CD4-positive, alpha-beta T cell (primary cell): ENCODE measurements at places on chromosomes 1 and 21.

GRCh38 chr1:82321794-82322193, 521.1 kb downstream of the ADGRL2 start:
- no peak for DNase-seq

- DNase-seq = no peak
These were observed 1357.4 kb upstream of the ADGRL4 start for GRCh38 chr1:80363689-80364475.

DNA sequence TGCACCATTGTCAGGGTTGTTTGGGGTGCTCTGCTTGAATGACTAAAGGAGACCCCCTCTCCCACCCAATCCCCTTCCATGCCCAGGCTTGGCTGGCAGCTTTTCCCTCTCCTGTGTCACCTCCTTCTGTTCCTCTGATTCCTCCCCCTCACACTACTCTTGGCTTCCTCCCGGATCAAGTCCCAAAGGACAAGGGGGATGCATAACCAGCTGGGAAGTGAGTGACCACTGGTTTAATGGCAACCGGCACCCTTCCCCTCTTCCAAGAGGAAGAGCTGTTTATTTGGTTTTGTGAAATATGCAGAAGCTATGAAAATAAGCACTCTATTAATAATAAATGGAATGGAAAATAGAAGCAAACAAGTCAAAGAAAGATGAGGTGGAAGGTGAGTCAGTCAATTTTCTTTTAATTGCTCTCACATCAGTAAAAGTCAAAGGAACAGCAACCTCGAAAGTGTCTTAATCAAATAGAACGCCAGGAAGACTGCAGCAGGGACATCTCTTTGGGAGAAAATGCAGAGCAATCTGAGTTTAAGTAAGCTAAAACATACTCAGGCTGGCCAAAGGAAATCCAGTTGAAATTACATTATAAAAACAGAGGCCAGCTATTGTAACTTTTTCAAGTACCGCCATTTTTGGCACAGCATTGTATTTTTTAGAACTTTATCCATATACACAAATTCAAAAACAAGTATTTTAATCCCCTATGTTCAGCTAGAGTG, 322.5 kb downstream of the SIPA1L2 start:
- no peak for DNase-seq

DNA sequence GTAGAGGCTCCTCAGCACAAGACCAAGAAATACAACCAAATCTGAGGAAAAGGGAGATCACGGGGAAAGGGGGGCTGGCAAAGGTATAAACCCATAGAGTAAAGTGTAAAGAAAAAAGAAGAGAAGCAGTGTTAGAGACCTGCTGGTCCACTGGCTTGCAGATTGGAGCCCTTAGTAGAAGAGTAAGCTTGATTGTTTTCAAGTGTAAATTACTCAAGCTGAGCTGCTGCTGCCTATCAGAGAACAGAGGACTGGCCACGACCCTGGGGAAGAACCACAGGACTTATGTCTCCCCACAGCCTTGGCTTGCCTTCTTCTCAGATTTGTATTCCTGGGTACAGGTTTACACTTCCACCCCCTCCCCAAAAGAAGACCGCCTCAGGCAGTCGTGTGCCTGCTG, 294.2 kb downstream of the LMX1A start:
- no peak for DNase-seq

GRCh38 chr21:23384679-23385078, 2222.6 kb downstream of the MRPL39 start:
- no peak for DNase-seq

GRCh38 chr1:12541274-12542137, 76.5 kb downstream of the DHRS3 start:
- DNase-seq = no peak

DNA sequence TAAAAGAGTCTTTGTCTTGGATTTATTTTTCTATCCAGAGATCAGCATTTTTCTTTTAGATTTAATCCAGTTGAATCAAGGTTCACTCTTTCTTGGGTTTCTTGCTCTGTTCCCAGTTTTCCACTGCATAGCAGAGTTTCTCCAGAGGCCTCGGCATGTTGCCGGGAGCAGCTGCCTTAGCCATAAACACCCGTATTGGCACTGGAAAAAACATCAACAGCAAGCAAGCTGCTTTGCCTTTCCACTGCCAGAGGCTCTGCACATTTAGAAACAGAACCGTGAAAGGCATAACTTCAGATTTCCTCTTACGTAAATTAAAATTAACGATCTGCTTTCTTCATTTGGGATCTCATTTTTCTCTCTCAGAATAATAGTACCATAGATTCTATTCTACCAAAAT, 181.8 kb upstream of the L1TD1 start:
- no peak for DNase-seq

DNA sequence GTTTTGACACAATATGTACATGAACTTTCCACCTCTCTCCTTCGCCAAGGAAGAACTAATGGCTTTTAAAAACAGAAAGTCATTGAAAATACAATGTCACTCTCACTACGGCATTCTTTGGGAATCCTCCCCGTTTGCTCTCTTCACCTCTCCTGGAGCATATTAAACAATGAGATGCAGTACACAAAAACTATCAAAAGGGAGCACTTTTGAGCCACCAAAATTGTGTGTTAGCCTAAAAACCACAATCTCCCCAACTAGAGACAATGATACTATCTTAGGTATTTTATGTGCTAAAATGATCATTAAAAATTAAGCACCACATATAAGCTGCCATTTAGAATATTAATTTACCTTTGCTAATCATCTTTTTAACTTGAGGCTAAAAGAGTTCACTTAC, 425.5 kb downstream of the KCTD3 start:
- DNase-seq = no peak

DNA sequence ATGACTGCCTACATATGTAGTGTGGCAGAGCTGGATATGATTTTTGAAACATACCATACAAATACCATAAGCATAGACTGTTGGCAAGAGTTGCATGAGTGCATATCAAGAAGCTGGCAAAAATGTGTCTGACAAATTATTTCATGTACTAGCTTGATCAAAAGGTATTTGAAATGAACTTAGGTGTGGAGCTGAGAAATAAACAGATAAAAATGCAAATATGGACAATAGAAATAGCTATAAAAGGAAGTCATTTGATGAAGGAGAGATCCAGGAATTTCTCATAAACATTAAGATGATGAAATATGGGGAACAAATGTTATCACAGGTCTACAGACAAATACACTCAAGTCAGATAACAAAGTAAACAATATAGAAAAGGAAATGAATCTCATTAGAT, 609.1 kb downstream of the PTPRC start:
- DNase-seq = no peak

GRCh38 chr1:211625040-211625439, 46.1 kb upstream of the SLC30A1 start:
- DNase-seq = peak; percentile 15

DNA sequence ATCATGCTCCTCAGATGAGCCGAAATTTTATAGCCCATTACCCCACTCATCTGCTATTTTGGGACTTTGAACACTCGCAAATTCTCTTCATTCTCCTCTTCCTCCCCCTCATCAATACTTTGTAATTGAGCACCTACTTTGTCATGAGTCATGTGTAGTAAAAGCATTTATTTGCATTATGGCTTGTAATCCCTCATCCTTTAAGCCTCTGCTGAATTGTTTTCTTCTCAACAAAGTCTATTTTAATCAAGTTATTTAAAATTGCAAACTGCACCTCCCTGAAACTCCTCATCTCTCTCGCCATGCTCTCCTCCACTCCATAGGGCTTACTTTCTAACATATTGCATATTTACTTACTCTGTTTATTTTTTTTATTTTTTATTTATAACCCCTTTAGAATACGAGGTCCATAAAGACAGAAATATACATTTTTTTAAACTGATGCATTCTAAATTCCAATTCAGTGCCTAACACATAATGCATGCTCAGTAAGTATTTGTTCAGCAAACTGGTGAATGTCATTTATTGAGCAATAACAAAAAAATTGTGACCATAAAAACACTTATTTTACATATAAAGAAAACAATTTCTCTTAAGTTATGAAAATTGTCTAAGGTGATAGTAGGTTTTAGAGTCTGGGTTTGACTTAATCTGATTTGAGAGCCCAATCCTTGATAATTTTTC, 161.7 kb downstream of the FASLG start:
- DNase-seq = no peak

DNA sequence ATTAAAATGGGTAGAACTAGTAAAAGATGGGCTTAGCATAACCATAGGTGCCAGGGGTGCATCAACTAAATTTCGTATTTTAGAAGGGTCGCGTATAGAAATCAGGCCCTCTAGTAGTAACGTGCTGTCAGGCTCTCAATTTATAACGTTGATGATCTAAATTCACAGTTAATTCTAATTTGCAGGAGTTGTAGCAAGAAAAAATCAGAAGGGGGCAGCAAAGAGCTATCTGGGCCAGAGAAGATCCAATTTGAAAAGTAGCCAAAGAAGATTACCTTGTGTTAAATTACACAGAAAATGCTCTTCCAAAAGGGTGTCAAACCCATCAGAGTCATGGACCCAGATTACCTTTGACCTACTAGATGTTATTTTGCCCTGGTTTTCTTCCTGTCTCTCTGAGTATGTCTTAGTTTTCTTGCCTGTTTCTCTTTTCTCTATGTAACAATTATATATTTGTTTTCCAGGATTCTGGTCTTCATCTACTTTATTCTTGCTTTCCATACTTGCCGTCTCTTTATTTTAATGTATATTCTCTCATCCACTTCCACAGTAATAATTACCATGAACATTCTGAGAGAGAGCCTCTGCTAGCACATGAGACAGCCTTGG, 1030.9 kb downstream of the AMY1C start:
- no peak for DNase-seq

DNA sequence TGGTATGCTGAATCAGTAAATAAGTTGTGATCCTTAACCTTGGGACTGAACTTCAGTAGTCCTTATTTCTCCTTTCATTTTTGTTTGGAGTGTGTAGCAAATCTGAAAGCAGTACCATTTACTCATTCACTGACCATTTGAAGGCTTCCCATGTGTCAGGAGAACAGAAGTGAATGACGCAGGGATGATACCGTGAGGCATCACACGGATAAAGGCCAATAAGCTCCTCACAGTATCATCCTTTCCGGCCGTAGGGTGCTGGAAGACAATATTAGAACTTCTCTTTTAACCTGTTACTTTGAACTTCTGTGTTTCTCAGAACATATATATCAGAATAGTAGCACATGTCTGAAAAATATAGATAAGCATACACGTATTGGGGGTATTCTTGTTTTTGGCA, 21.3 kb downstream of the BACH1 start:
- DNase-seq = no peak

DNA sequence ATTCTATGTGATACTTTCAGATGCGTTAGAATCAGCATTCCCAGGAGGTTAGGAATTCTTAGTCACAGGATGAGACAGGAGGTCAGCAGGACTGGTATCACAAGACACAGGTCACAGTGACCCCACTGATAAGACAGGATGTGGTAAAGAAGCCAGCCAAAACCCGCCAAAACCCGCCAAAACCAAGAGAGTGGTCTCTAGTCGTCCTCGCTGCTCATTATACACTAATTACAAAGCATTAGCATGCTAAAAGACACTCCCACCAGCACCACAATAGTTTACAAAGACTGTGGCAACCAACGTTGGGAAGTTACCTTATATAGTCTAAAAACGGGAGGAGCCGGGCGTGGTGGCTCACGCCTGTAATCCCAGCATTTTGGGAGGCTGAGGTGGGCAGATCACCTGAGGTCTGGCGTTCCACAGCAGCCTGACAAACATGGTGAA, 13.9 kb upstream of the ACTA1 start:
- DNase-seq = no peak

DNA sequence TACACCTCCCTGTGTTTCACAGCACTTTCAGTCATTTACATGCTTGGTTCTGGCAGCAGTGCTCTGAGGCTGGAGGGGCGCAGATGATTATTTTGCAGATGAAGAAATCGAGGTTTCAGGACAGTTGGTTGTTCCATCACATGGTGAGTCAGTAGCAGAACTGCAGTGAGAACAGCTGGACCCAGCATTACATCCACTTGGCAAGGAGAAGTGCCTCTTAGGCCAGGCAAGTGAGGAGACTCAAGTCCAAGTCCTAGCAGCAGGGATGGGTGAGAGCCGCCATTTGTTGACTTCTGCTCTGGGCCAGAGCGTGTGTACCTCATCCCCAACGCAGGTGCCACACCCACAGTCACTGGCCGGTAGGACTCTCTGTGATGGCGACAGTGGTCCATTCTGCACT, 26.8 kb upstream of the EPHA8 start:
- DNase-seq = no peak

GRCh38 chr1:101203820-101204540, 32.8 kb upstream of the S1PR1 start:
- no peak for DNase-seq

GRCh38 chr1:185091480-185091879, 46.1 kb downstream of the RNF2 start:
- DNase-seq = no peak
